ENCODE measurements at places on chromosomes 3 and 15.

DNA sequence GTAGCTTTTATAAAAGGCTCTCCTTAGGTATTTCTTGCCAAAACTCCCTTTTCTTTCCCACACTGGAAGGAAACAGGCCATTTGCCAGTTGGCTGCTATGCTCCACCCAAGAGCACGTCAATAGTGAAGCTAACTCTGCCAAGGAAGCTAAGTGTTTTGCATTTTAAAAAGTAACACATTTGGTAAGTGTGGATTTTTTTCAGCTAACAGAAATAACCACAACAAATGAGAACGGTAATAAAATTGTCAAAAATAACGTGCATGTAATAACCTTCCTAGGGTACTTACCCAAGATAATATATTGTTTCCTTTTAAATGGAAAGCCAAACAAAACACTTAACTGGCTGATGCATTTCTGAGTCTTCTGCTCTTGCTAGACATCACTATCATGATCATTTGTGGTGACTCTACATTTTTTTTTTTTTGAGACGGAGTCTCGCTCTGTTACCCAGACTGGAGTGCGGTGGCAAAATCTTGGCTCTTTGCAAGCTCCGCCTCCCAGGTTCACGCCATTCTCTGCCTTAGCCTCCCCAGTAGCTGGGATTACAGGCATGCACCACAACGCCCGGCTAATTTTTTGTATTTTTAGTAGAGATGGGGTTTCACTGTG lies 4.6 kb downstream of the DPP8 start:
- no peak for DNase-seq

- no peak for DNase-seq
Observed at GRCh38 chr15:50176869-50177268, 5.1 kb upstream of the SLC27A2 start.

DNA sequence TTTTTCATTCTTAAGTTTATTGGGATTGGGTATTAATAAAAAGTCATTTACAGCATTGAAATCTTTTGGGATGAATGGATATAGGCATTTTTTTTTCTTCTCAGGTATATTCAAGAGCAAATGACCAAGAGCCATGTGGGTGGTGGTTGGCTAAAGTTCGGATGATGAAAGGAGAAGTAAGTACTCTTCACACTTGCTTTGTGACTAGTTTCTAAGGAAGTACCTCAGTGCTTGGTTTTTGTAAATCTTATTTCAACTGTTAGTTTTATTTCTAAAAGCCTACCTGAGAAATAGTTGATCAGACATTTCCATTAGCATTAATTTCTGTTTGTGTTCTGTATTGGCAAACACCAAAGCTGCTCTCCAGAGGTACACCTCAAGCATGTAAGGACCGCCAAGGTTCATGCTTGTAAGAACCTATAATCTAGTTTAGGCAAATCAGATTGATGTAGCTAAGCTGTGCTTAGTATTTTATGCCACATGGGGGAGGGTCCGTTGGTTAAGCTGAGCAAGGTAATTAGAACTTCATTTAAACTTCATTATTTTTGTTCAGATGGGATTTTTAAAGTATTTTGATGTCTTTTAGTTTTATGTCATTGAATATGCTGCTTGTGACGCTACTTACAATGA lies 35.4 kb downstream of the FXR1 start:
- DNase-seq = no peak

DNA sequence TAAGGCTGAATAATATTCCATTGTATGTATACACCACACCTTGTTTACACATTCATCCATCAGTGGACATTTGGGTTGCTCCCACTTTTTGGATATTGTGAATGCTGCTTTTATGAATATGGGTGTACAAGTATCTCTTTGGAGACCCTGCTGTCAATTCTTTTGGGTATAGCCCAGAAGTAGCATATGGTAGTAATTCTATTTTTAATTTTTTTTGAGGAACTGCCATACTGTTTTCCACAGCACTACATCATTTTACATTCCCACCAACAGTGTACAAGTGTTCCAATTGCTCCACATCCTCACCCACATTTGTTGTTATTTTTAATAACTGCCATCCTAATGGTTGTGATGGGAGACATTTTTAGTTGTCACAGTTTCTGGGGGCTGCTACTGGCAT lies 69.9 kb upstream of the PSMD6 start:
- DNase-seq = no peak

- DNase-seq = no peak
Observed at GRCh38 chr3:38648659-38649499, 608 bp downstream of the SCN5A start.

- DNase-seq = no peak
Observed at GRCh38 chr15:65917407-65917756, 48.1 kb downstream of the RAB11A start.

DNA sequence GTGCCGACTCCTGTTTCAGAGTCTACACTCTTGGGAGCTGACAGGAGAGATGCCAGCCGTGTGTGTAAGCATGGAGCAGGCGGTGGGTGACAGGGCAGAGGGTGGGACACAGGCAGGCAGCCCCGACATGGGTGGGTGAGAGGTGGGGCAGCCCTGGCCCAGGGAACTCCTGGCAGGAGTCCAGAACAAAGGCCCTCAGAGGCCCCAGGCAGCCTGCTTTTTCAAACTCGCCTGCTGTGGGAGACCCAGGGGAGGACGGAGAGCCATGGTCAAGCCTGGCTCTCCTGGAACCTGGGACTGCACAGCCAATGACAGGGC lies 29.3 kb upstream of the SLC41A3 start:
- DNase-seq = no peak

- no peak for DNase-seq
Observed at GRCh38 chr3:38126121-38126892, 10.6 kb downstream of the ACAA1 start.

- DNase-seq = no peak
Observed at GRCh38 chr3:141092663-141093062, 41.5 kb downstream of the SPSB4 start.

DNA sequence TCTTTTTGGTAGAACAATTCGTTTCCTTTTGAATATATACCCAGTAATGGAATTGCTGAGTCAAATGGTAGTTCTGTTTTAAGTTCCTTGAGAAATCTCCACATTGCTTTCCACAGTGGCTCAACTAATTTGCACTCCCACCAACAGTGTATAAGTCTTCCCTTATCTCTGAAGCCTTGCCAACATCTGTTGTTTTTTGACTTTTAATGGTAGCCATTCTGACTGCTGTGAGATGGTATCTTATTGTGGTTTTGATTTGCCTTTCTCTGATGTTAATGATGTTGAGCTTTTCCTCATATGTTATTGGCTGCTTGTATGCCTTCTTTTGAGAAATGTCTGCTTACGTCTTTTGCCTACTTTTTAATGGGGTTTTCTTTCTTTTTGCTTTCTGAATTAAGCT lies 270.6 kb upstream of the MEIS2 start:
- no peak for DNase-seq

- no peak for DNase-seq
Observed at GRCh38 chr15:62417439-62417838, 252.4 kb upstream of the C2CD4B start.

- peak; percentile 53 for DNase-seq
Observed at GRCh38 chr3:112043621-112044201, 9.2 kb downstream of the TMPRSS7 start.

DNA sequence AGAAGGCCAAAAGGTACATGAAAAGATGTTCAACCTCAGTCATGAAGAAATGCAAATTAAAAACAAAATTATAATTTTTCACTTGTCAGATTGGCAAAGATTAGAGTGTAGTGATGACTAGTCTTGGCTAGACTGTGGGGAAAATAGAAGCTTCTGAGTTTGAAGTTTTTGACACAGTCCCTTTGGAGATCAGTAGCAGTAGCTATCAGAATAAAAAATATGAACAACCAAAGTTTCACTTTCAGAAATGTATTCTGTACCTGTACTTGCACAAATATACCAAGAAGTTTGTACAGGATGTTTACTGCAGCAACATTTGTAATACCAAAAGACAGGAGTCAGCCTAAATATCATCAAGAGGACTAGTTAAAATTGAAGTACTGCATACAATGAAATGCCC lies 14.1 kb downstream of the ATP2C1 start:
- no peak for DNase-seq

DNA sequence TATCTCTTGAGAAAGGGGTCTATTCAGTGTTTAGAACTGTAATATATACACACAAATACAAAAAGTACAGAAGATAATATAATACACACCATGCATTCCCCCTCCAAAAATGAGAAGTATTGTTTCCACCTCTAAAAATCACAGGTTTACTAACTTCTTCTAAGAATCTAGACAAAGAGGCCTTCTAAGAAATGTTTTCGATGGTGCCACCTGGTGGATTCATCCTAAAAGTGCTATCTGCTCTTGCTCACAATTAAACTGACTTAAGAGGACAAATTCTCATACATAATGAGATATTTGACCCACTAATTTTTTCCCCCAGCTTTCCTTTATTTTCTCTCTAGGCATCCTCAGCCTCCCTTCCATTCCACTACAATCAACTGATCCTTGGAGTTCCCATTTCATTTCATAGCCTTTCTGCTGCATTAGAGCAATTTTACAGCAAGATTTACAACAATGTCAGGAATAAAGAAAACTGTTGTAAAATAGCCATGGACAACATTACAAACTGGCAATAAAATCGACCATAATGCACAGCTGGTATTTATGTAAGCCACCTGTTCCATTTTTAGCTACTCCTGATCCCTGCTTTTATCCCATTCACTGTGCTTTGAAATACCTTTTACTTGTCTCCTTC lies 124.6 kb downstream of the ARRDC4 start:
- no peak for DNase-seq

DNA sequence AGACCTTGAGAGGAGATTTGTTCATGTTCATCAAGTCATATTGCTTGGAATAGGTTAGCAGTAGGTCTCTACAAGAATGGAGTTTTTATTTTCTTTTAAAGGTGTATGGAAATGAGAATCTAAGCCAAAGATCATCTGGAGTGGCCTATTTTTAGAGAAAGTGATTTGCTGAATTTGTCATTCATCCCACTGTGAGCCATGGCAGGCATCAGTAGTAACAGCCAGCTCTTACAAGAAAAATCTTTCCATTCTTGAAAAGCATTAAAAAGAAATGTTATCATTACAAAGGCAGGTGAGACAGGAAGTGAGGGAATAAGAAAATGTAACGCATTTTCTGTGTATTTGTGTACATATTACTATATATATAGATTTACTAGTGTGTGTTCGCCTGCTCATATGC lies 29.6 kb downstream of the STAC start:
- DNase-seq = no peak

DNA sequence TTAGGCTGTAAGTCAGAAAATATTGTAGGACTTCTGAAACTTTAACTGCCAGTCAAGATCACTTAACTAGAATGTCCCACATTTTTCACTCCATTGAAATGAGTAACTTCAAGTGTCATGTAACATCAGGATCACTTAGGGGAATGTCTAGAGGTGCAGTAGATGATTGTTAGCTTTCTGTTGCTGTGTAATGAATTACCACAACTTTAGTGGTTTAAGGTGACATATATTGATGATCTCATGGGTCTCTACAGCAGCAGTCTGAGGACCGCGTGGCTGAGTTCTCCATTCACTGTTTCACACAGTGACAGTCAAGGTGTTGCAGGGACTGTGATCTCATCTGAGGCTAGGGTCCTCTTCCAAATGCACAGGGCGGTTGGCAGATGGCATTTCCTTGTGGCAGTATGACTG lies 82.7 kb downstream of the SLC25A26 start:
- no peak for DNase-seq

GRCh38 chr3:134149286-134149685 lies 101.4 kb downstream of the RYK start:
- DNase-seq = no peak

DNA sequence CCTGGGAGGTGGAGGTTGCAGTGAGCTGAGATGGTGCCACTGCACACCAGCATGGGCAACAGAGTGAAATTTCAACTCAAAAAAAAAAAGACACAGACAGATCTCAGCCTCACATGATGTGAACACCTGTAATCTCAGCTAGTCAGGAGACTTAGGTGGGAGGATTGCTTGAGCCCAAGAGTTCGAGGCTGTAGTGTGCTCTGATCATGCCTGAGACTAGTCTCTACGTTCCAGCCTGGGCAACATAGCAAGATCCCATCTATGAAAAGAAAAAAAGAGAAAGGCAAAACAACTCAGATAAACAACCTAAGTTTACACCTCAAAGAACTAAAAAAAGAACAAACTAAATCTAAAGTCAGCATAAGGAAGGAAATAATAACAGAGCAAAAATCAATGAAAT lies 11.0 kb downstream of the SCAPER start:
- no peak for DNase-seq

DNA sequence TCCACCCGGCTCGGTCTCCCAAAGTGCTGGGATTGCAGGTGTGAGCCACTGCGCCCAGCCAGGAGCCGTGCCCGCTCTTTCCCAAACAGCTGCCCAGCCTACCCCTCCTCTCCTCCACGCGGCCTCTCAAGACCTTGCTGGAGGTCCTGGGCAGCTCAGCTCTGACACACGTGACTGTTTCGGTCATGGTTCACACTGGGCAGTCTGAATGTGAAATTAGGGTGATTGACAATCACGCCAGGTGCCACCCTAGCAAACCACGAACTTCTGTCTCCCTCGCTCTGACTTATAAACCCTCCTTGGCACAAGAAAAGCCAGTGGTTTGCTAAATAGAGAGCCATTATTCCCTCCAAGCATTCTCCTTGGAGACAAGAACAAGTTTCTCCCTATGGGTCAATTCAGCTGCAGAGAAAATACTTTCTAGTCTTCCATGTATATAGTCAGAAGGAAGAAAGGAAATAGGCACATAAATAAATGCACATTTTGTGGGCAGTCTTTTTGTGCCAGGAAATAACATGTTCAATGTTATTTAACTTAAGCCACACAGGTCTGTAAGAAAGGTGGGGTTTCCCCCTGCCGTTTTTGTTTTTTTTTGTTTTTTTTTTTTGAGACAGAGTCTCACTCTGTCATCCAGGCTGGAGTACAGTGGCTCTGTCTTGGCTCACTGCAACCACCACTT lies 121.9 kb upstream of the MEF2A start:
- no peak for DNase-seq

Data from NCI-H446 treated with DMSO at 0.1 percent for 48 hours (cell line).